IMR-90 (cell line): ENCODE measurements at places on chromosomes 2 and 18. TPM values are rescaled to one million over a fixed set of nuclear protein-coding genes. Genes with fewer than 3 reads are reported as not detected.
A peak's percentile ranks its signal among the peaks of the same experiment; 100 is the strongest.

DNA sequence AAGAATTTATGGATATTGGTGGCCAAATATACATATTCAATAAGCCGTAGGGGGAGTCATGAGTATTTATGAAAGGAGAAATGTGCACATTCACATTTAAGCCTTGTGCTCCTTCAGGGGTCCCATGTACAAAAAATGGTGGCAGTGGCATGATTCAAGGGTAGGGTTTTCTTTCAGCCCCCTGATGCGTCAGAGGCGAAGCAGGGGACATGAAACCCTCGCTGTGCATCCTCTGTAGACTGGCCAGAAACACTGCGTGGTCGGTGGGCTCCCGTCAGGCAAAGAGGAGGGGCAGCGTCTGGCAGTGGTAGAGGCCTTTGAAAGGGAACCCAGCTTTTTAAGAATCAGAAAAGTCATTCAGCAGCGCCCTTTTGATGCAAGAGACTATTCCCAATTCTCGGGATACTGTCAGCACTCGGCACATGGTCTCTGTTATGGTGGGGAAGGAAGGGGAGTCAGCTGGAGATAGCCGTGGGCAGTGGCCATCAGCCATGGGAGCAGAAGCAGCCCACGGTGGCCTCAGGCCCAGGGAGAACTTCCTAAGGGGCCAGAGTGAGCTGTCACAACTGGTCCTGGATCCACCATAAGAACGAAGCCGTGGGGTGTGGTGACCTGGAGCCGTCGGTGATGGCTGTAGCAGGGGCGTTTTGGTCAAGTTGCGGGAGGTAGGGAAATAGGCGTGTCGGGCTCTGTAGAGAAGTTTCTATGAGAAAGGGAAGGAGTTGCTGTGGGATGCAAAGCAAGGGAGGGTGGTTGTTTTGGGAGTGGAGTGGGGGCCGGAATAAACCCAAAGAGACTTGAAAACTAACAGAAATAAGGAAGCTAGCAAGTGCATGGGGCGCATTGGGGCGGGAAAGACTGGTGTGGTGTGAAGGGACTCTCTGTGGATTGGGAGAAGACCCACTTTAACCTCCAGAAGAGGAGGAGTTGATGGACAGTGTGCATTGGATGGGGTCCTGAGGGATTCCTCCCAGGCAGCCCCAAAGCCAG, 95.6 kb downstream of the SH3BP4 start:
- no peak overlapping the region for H3K4me3 ChIP-seq
- no peaks in the 10 kb centered on the region for H3K27me3 ChIP-seq
- H3K36me3 ChIP-seq: peaks cover 74% of the 10 kb centered on the region
- peaks cover 20% of the 10 kb centered on the region for H3K4me1 ChIP-seq

The SIX3 gene
- total RNA-seq: not detected in 2 replicates

- peaks cover 14% of the 10 kb centered on the region for H3K36me3 ChIP-seq
- DNase-seq: no peak
- no peaks in the 10 kb centered on the region for H3K4me1 ChIP-seq
- no peak overlapping the region for H3K27ac ChIP-seq
These were observed 7.4 kb upstream of the POLR1B start for GRCh38 chr2:112534826-112535225.

- no peak overlapping the region for H3K27ac ChIP-seq
- H3K4me3 ChIP-seq: no peak overlapping the region
- H3K4me1 ChIP-seq: no peaks in the 10 kb centered on the region
- peaks cover 7% of the 10 kb centered on the region for H3K27me3 ChIP-seq
- no peaks in the 10 kb centered on the region for H3K36me3 ChIP-seq
- peak; percentile 57 for DNase-seq
These were observed 17.2 kb downstream of the SULT1C2 start for GRCh38 chr2:108305901-108306300.

The ABCG5 gene
- total RNA-seq: not detected in 2 replicates

DNA sequence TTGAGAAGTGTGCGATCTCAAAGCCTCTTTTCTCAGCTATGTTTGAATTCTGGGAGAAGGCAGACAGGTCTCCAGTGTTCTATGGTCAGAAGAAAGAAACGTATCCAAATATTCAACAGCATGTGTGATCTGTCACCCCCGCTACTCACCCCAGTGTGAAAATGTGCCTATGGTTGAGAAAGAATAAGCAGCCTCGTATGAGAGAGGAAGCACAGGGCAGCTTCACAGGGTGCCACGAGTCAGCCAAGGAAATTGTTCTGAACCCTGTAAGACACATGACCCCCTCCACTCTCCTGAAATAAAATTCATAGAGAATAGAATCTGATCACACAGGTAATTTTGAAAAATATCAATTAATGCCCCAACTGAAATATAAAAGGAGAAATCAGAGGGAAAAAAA, 8.0 kb upstream of the SF3B1 start:
- H3K27me3 ChIP-seq: no peaks in the 10 kb centered on the region
- no peaks in the 10 kb centered on the region for H3K36me3 ChIP-seq
- H3K4me3 ChIP-seq: no peak overlapping the region
- H3K27ac ChIP-seq: no peak overlapping the region

DNA sequence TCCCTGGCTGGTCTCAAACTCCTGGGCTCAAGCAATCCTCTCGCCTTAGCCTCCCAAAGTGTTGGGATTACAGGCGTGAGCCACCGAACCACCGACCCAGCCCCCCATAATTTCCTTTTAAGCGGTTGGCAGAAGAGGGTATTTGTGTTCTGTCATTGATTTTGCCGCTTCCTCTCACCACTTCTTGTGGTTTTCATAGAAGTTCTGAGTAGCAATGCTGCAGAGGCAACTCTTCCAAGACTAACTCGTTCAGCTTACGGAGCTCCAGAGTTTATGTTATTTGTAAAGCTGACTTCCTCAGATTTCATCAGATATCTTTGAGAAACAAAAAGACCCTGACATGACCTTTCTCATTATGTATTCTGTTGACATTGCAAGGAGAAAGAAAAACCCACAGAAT, 261.4 kb upstream of the KCNJ3 start:
- no peaks in the 10 kb centered on the region for H3K27me3 ChIP-seq
- DNase-seq: no peak
- no peaks in the 10 kb centered on the region for H3K4me1 ChIP-seq
- H3K36me3 ChIP-seq: no peaks in the 10 kb centered on the region

DNA sequence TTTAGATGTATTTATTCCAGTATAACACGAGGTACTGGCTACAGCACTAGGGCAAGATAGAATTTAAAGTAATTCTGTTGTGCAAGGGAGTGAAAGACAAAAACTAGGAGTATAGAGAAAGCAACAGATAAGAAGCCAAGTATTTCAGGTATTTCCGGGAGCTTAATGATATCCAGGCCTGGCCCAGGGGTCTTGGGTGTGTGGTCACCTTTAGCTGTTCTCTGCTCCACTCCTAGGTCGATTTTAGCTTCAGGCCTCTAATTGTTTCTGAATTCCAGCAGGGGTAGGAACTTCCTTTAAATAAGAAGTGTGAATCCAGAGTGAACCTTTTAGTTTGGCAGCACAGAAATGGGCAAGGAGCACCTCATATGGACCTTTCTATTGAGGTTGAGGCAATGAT, 342.3 kb upstream of the MYT1L start:
- no peak overlapping the region for H3K27ac ChIP-seq
- no peak for DNase-seq
- no peaks in the 10 kb centered on the region for H3K4me1 ChIP-seq
- no peak overlapping the region for H3K4me3 ChIP-seq

The OTX1 gene
- not detected in 2 replicates for total RNA-seq

GRCh38 chr2:171810422-171811244, 83.4 kb downstream of the SLC25A12 start:
- peaks cover 2% of the 10 kb centered on the region; the same call in 1 of the 2 replicates for H3K36me3 ChIP-seq
- no peak overlapping the region for H3K27ac ChIP-seq
- peaks cover 6% of the 10 kb centered on the region; the same call in 1 of the 2 replicates for H3K4me1 ChIP-seq
- H3K4me3 ChIP-seq: no peak overlapping the region

DNA sequence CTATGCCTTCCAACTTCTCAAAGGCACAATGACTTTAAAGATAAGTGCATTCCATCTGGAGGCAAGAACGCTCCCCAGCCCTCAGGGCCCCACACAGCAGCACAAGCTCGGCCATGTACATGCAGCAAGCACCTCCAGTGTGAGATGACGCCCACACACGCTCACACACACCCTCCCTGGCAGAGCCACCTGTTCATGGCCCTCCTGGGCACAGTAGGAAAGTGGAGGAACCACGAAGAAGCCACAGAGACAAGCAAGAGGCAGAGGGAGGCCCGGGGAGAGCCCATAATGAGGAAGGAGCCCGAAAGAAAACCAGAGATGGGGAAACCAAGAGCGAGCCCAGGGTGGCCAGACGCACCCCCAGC, 21.7 kb downstream of the BIN1 start:
- H3K27me3 ChIP-seq: no peaks in the 10 kb centered on the region
- no peak overlapping the region for H3K4me3 ChIP-seq
- peak overlapping the region; percentile 88 for H3K27ac ChIP-seq
- DNase-seq: peak; percentile 23
- H3K36me3 ChIP-seq: no peaks in the 10 kb centered on the region
- H3K4me1 ChIP-seq: peaks cover 62% of the 10 kb centered on the region

- H3K4me1 ChIP-seq: peaks cover 13% of the 10 kb centered on the region
- peak; percentile 69 for DNase-seq
- no peaks in the 10 kb centered on the region for H3K36me3 ChIP-seq
These were observed 169.2 kb upstream of the NCKAP5 start for GRCh38 chr2:133737242-133737993.

The INPP1 gene
- 3.6 and 4.1 TPM in 2 replicates for total RNA-seq

GRCh38 chr18:36640021-36640952, 188.5 kb downstream of the TPGS2 start:
- H3K4me1 ChIP-seq: peaks cover 21% of the 10 kb centered on the region
- DNase-seq: peak; percentile 28
- no peak overlapping the region for H3K4me3 ChIP-seq
- H3K36me3 ChIP-seq: no peaks in the 10 kb centered on the region
- H3K27me3 ChIP-seq: no peaks in the 10 kb centered on the region

The CABYR gene
- 3.6 and 4.1 TPM in 2 replicates for total RNA-seq

The EGR4 gene
- total RNA-seq: not detected in 2 replicates

DNA sequence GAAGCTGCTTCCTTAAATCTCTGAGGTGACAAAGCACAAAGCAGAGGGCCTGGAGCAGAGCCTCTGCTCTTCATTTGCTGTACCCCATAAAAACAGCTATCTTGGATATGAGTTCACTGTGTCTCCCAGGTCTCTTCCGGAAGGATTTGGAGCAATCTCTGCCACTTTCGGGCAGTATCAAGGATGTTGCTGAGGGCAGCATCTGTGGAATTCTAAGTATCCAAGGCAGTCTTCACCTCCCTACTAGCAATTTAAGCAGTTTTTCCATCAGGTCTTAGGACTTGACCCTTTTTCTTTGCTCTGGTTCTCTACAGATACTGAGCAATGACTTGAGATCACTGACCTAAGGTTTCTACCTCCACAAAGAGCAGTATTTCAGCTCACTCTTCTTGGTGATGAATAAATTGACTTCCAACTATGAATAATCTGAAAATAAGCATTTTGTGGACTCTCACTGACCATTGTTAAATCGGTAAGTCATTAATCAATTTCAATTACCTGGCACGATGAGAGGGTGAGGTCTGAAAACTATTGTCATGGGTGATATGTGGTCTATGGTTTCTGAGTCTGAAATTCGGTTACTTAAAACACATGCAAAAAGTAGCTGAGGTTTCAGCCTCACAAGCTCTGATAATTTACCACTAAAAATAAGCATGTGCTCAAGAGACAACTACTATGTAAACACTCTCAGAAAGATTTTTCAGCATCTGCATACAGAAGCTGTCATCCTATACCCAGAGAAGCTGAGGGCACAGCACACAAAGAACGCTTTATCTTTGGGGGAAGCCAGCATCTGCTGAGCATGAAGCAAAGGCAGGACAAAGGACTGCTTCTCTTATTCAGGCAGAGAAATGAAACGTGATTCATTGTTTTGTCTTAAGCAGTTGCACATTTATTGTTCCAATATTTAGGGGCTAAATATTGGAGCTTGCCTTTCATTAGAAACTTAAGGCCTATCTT, 32.1 kb upstream of the SPATS2L start:
- H3K4me1 ChIP-seq: no peaks in the 10 kb centered on the region; the same call in 1 of the 2 replicates
- H3K27ac ChIP-seq: no peak overlapping the region

DNA sequence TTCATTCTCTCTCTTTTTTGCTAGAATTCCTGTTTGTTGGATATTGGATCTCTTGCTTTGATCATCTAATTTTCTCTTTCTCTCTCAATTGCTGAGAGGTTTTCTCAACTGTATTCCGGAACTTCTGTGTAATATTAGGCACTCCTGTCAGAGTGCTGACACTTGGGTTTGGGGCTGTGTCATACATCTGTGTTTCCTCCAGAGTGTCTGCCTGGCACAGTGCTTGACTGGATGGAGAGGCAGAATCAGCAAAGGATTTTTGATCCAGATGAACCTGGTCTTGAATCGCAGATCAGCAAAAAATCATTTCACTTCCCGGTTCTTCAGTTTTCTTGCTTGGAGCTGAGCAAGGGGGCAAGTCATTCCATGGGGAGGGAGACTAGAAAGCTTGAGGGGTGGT, 87.7 kb upstream of the CXCR4 start:
- H3K36me3 ChIP-seq: no peaks in the 10 kb centered on the region
- no peak for DNase-seq
- H3K4me1 ChIP-seq: no peaks in the 10 kb centered on the region
- H3K4me3 ChIP-seq: no peak overlapping the region
- H3K27ac ChIP-seq: no peak overlapping the region

- no peak overlapping the region for H3K27ac ChIP-seq
- peaks cover 56% of the 10 kb centered on the region for H3K27me3 ChIP-seq
- no peak for DNase-seq
- no peaks in the 10 kb centered on the region for H3K4me1 ChIP-seq
- H3K4me3 ChIP-seq: no peak overlapping the region
These were observed 182.9 kb downstream of the RTP5 start for GRCh38 chr2:242052421-242052820.

The FAM110C gene
- not detected in 2 replicates for total RNA-seq

GRCh38 chr18:78741381-78742217, 238.0 kb upstream of the SALL3 start:
- H3K4me3 ChIP-seq: no peak overlapping the region
- no peak overlapping the region for H3K27ac ChIP-seq
- no peaks in the 10 kb centered on the region for H3K4me1 ChIP-seq
- no peak for DNase-seq
- no peaks in the 10 kb centered on the region for H3K36me3 ChIP-seq

DNA sequence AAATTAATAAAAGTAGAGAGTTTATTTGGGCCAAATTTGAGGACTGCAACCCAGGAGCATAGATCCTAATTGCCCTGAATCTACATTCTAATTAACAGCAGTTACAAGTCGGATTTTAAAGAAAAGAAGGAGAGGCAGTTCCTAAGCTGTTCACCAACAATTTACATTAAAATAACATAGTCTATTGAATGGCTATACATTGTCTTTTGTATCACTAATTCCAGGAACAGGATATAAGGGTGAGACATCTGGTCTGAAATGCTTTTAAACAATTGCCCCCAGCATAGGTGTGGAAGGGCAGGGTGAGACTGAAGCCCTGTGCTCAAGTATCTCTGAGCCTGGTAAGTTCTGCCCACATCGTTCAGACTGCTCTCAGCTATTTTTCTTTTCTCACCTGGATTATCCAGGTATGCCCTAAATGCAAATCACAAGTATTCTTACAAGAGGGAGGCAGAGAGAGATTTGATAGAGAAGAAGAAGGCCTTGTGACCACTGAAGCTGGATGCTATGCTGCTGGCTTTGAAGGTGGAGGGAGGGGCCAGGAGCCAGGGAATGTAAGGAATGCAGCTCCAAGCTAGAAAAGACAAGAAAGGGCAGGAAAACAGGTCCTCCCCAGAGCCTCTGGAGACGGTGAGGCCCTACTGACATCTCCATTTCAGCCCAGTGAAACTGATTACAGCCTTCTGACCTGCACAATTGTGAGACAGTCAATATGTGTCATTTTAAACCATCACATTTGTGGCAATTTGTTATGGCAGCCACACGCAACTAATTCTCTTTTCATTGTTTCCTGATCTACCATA, 189.4 kb upstream of the ARL4C start:
- H3K4me3 ChIP-seq: no peak overlapping the region
- peaks cover 15% of the 10 kb centered on the region for H3K4me1 ChIP-seq
- no peaks in the 10 kb centered on the region for H3K27me3 ChIP-seq
- no peak for DNase-seq
